Activated CD4-positive, alpha-beta T cell treated with anti-CD3 and anti-CD28 coated beads, Interleukin-2, amount 50 U/mL, for 24 hours (primary cell): ENCODE measurements at places on chromosomes 5 and 9.

- no peak for DNase-seq
Observed at GRCh38 chr9:134304690-134305089, 21.6 kb upstream of the RXRA start.

DNA sequence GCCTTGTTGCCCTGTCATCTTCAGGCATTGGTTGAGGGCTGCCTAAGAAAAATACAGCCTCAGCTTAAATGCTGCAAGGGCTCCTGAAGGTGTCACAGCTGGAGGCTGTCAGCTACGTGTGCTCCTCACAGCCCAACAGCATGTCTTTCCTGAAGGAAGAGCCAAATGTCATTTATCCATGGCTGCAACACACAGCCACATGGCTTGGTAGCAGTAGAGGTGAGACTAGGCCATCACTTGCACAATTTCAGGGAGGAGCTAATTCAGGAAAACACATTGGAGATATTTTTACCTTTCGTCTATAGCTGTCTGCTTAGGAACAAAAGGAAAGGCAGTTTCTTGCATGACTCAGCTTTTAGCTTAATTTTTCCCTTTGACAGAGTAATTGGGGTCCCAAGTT lies 260.7 kb downstream of the SYK start:
- DNase-seq = no peak

GRCh38 chr9:31699836-31700235 lies 684.6 kb upstream of the ACO1 start:
- DNase-seq = no peak

GRCh38 chr5:98750693-98751092 lies 22.8 kb upstream of the RGMB start:
- no peak for DNase-seq
